ENCODE measurements at places on chromosomes 4 and X.

DNA sequence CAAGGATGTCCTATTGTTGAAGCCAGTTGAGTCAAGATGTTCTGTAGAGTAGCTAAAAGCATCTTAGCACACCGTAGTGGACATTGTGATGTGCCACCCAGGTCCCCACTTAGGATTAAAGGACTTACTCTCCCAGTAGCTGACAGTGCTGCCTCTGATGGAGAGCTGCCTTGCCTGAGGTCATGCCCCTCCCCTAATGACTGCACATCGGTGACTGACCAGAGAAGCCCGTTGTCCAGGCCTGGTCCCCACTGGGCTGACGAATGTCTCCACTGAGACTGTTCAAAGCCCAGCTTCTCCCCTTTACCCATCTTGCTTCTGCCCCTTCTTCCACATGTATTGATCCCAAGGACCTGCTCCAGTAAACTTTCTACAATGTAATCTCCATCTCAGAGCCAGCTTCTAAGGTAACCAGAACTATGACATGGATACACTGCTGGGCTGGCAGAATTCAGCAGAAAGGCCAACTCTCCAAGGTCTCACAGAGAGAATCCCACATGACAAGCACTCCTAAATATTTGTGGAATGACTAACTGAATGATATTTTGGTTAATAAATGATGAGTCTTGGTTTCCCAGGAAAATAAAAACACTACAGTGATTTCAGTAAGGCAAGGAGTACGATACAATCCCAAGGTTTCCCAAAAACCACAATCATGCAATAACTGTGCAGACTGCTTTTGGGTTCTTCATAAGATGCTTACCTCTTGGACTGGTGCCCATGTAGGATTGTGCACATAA is 82.4 kb upstream of the TMEM150C start:
- no peak for DNase-seq

GRCh38 chrX:81201671-81202455 is at the start of the genes HMGN5 and SH3BGRL:
Gene HMGN5 (minus strand): TSS chrX:81201913. CDS start chrX:81121549, 80,364 bp downstream.
Gene SH3BGRL (plus strand): TSS chrX:81202102. CDS start chrX:81202201, 99 bp downstream.
- peak; percentile 39 for DNase-seq

DNA sequence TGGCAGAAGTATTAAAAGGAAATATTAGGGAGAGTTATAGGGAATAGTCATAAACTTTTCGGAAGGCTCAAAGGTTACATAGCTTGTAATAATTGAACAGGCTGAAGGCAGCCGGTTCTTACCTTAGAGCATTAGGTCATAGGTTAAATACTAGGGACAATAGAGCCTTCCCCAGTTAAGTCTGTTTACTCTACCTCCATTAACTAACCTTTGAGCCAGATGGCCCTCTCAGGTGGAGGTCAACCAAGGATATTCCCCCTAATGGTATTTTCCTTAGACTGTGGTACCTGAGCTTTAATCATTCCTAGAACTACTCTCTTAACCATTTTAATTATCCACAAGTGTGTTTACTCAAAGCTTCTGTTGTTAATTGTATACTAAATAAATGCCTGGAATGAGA is 920.9 kb upstream of the PABPC4L start:
- DNase-seq = no peak

DNA sequence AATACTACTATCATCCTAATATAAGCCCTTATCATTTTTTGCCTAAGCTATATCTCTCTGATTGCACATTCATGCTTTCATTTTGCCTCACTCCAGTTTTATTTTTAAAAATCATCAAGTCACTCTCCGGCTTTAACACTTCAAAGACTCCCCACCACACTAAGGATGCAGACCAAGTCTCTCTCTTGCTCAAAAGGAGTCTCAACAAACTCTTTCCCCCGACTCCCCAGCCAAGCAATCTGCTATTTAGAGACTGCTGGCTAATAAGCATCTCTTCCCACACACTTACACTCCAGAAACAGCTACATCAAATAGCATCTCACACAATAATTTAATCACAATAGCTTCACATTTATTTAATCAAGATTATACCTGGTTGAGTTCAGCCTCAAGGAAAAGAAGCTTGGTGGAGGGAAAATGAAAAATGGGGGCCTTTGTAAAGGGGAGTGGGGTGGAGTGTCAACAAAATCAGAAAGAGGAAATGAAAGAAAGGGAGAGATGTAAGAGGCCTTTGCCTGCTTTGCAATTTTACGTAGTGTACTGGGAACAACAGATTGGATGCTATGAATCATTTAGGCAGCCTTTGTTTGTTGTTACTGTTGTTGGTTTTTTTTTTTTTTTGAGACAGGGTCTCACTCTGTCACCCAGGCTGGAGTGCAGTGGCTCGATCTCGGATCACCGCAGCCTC is 104.1 kb upstream of the MCF2 start:
- DNase-seq = no peak
